Activated CD4-positive, alpha-beta T cell treated with anti-CD3 and anti-CD28 coated beads for 4 hours (primary cell): ENCODE measurements at places on chromosomes 3 and 15.
A peak's percentile ranks its signal among the peaks of the same experiment; 100 is the strongest.

GRCh38 chr15:69604072-69604411, 151.4 kb downstream of the RPLP1 start:
- no peak for DNase-seq

DNA sequence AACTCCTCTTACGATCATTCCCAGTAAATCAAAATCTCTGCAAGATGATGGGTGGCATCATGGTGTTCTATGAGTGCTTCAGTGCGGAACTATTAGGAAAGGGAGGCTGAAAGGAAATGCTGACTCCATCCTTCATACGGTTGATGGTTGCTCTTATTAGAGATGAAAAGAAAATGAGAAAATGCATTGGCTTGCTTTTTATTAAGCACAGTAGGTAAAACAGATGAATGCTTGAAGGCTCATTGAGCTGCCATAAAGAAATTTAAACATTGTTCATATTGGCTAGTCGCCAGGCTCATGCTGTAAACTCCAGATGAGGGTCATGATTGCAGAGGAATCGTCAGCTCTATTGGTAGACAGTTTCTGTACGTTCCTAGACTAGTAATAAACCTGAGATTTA, 115.8 kb downstream of the EPHA3 start:
- DNase-seq = no peak

DNA sequence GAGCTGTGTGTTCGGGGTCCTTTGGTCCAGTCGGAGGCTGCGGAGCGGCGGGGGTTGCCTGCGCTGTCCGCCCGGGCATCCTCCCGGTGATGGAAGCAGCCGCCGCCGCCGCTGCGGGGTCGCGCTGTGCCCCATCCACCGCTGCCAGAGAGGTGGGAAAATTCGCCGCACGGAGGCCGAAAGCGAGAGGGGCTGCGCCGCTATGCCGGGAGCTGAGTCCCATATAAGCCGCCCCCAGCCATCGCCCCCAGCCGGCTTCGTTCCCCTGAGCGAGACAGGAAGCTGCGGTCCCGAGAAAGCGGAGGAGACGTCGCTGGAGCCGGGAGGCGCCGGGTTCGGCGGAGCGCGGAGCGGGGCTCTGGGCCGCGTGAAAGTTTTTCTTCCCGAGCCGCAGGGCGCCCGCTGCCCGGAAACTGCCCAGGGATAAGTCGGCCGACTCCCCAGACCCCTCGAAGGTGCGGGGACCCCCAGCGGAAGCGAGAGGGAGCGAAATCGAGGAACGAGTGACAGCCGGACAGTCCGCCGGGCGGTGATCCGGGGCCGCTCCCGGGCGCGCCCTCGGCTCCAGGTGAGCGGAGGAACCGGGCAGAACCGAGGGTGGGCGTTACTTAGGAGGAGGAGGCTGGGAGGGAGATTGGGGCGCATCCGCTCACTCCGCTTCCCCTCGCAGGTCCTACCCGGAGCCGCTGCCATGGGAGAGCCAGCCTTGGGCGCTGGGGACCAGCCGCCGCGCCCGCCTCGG, 574 bp downstream of the CHST2 start:
- DNase-seq = peak; percentile 19

- no peak for DNase-seq
Measured at GRCh38 chr15:91192690-91193377, 92.8 kb downstream of the SV2B start.

GRCh38 chr3:61903931-61904657, 342.7 kb downstream of the PTPRG start:
- DNase-seq = no peak

GRCh38 chr3:150227839-150228238, 180.3 kb upstream of the TSC22D2 start:
- DNase-seq = no peak

DNA sequence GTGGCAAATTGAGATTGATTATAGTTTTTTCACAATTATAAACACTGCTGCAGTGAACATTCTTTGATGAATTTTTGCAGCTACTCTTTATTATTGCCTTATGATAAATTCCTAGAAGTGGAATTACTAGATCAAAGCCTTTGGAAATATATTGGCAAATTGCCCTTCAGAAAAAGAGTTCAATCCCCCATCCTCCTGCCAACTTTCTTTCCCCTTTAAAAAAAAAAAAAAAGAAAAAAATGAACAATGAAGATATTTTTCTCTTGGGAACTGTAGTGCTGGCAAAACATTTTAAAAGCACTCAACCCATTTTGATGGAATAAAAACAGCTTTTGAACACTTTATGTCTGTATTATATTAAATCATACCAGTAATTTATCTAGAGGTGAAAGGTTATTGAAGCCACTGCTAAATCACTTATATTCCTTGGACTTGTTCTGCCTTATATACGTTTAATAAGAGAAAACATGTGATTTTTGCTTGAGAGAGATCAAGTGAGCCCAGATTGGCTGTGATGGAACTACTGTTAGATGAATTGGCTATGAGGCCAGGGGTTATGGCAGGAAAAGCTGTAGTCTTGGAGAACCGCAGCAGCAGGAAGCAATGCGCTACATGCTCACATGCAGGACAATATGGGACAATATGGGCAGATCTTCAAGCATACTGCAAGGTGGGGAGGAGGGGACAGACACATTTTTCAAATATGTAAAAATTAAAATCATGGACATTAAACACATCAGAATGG, 212.8 kb upstream of the C2CD4B start:
- no peak for DNase-seq

DNA sequence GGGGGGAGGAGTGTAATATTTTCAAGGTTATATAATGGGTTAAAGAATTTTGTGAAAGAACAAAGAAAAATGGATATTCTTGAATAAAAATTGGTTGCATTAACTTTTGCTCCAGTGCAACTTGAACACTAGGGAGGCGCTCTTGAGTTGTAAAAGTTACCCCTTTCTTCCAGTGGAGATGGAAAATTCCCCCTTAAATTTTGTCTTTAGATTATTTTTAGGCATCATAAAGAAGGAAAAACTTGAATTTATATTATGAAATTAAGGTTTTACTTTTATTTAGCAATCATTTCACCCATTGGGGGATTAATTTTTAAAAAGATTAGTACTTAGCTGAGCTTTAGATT, 550 bp upstream of the CHD2 start:
- no peak for DNase-seq

- DNase-seq = no peak
Measured at GRCh38 chr3:157335233-157336076, 101.2 kb upstream of the PTX3 start.

- no peak for DNase-seq
Measured at GRCh38 chr3:70771426-70772147, 459.1 kb upstream of the MDFIC2 start.

- no peak for DNase-seq
Measured at GRCh38 chr3:41208507-41209220, 9.4 kb downstream of the CTNNB1 start.

GRCh38 chr3:195106418-195106906, 164.5 kb downstream of the XXYLT1 start:
- peak; percentile 61 for DNase-seq

- DNase-seq = no peak
Measured at GRCh38 chr3:2023959-2024358, 74.7 kb upstream of the CNTN4 start.

DNA sequence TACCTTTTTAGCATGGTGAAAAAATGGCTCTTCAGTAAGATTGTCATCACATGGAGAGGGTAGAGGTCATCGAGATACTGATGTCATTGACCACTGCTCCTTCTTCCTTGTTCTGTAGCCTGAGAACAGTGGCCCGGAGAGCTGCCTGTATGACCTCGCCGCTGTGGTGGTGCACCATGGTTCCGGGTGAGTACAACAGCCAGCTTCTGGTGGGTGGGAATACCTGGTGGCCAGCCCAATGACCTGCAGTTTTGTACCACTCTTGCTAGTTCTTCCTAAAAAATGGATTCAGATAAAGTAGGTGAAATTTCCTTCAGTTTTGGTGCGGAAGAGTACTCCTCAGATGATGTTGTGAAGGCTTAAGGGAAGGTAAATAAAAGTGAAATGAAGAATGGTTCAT, 8.4 kb upstream of the FBXL22 start:
- DNase-seq = no peak

DNA sequence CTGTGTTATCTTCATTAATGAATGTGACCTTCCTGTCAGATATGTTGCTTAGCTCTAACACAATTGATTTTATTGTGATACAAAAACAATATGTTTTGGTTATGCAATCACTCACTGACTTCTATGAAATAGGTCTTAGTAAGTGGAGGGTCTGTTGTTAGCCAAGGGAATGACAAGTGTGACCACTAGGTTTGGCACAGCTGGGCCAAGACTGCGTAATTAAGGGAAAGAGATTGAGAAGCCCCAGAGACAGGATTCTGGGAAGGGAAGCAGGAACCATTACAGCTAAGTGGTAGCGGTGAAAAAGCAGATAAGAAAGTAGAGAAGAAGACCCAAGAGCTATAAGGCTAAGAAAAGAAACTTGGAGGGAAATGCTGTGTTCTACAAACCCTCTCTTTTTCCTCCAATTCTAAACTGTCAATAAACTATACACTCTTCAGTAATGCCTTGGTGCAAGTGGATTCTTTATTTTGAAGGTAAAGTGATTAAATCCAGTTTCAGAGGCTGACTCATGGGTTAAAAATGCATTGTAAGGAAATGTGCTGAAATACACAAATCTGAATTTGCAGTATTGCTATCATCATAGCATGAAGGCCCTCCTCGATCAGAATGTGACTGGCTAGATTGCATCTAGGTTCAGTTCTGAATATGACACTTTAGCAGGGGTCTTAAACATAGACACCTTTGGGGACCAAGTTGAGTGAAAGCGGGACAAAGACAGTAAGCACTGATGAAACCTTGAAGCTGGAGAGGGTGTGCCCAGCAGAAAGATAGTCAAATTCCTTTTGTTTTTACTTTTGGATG, 26.1 kb downstream of the KCNMB2 start:
- DNase-seq = no peak

GRCh38 chr15:56460071-56460470, 4.9 kb downstream of the MNS1 start:
- no peak for DNase-seq

DNA sequence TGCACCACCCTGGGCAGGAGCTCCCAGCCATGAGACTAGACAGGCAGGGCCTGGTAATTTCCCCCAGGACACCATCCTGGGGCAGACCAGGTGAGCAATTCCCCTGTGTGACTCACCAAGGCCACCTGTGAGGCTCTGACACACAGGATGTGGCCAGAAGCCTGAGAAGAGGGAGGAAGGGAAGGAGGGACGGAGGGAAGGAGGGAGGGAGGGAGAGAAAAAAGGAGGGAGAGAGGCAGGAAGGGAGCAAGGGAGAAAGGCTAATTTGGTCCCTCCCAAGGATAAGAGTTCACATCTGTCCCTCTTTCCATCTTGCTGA, 25.9 kb downstream of the WNT7A start:
- DNase-seq = peak; percentile 29

GRCh38 chr15:59197454-59197853, 9.2 kb upstream of the LDHAL6B start:
- no peak for DNase-seq

DNA sequence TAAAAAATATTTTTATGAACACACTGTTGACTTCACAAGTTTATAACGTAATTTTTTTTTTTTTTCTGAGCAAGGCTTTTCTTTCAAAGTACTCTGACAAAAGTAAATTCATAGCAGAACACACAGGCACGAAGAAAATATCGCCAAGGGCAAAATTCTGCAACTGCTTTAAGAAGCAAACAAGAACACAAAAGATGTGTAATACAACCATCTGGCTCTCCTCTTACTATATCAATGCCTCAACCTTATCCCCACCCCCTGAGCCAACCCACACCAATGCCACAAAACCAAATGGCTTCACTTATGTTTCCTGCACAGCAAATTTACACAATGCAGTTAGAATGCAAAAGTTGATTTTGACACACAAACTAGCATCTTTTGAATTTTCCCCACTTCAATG, 274.2 kb downstream of the FOXP1 start:
- DNase-seq = peak; percentile 33

GRCh38 chr15:68638953-68639515, 60.2 kb downstream of the CORO2B start:
- DNase-seq = no peak

- no peak for DNase-seq
Measured at GRCh38 chr15:58463815-58464650, 32.2 kb downstream of the LIPC start.

GRCh38 chr15:73632670-73633058, 525 bp downstream of the NPTN start:
- peak; percentile 35 for DNase-seq

GRCh38 chr3:59267021-59267420, 217.2 kb upstream of the CFAP20DC start:
- no peak for DNase-seq

DNA sequence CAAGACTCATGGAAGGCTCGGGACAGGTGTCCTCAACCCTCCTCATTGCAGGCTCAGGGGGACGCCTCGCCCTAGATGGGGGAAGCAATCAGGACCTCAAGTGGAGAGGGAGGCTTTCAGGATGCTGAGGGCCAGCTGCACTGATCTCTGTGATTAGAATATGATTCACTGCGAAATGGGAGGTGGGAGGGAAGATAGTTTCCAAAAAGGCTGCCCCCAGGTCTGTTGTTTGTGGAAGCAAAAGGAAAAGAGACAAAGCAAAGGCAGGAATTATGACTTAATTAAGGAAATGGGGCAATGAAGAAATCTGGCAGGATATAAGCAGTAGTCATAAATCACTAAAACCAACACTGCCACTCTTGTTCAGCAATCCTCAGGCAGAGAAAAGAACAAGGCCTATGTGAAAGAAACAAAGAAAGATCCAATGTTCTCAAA, 85.6 kb upstream of the ABHD17C start:
- DNase-seq = no peak

DNA sequence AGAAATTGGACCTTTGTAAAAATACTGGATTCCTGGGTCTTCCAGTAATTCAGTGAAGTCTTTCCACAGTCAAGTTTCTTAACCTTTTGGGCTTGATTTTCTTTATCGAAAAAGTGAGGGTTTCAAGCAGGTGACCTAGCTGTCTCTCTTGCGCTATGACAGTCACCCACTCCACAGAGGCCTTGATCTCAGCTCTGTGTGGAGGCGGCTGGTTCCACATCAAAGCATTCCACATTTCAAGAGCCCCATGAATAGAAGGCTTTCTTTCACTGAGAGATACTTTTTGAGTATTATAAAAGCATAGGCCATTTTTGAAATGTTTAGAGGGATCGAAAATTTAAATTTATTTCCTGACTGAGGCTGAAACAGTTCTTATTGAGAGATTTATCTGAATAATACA, 43.9 kb downstream of the GABRA5 start:
- DNase-seq = no peak

GRCh38 chr3:39068556-39068955, 16.7 kb downstream of the WDR48 start:
- no peak for DNase-seq

GRCh38 chr3:180548050-180548449, 53.9 kb upstream of the TTC14 start:
- no peak for DNase-seq

DNA sequence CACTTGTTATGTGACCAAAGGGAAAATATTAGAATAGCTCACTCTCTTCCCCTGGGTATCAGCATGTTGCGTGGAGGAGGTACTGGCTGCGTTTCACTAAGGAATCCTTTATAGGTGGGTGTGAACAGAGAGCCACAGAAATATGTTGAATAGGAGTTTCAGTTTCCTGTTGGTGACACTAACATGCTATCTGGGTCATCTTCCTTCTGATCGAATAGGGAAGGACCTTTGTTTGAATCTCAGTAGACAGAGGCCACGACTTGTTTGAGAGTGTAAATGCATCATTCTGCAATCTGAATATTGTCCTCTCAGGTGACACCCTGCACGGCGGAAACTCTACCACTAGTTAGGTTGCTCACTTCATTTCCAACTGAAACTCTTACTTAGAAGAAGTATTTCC, 157.9 kb upstream of the SLC2A2 start:
- no peak for DNase-seq
